ENCODE measurements at places on chromosomes 7 and 10.
A peak's percentile ranks its signal among the peaks of the same experiment; 100 is the strongest.

GRCh38 chr7:95213809-95214492 lies 110.4 kb downstream of the PON1 start:
- no peak for DNase-seq

DNA sequence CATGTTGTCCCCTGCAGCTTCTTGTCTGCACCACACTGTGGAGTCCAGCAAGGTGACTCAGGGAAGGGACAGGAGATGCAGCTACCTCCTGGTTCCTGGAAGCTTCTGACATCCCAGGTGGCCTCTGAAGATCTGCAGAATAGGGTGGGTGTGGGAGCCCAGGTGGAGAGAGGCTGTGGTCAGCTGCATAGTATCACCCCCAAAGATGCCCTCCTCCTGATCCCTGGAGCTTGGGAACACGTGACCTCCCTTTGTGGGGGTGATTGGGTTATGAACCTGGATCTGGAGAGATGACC lies 25.4 kb downstream of the CALML3 start:
- DNase-seq, result no peak

DNA sequence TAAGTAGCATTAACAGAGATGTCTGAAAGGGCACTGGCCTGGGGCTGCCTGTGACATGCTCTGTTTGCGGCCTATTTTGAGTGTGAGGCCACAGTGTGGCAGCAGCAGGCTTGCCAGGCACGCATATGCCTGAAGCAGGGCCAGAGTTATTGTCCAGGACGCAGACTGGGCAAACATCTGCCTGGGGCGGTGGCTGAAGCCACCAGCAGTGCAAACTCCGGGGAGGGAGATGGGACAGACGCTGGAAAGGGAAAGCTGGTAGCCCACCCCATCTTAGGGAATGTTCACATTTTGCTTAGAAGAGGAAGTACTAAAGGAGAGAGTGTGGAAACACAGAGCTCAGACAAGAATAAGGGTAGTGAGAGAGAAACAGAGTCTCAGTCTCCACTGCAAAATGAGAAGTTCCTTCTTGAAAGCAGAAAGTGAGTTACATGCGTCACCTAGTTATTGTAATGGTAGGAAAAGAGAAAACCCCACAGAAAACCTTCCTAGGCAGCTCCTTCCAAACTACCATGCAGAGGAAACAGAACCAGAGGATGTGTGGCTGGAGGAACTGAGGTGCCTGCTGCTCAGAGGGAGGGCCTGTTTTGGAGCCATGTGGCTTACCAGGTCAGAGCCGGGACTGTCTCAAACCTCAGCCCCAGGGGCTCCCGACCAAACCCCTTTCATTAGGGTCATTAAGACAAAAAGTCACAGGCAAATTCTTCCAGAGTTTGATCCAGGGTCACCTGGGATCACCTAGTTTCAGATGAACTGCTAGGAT lies 14.5 kb downstream of the AKR1B1 start:
- no peak for DNase-seq

- DNase-seq, result no peak
Observed at GRCh38 chr7:92242972-92243371, 2.7 kb downstream of the KRIT1 start.

DNA sequence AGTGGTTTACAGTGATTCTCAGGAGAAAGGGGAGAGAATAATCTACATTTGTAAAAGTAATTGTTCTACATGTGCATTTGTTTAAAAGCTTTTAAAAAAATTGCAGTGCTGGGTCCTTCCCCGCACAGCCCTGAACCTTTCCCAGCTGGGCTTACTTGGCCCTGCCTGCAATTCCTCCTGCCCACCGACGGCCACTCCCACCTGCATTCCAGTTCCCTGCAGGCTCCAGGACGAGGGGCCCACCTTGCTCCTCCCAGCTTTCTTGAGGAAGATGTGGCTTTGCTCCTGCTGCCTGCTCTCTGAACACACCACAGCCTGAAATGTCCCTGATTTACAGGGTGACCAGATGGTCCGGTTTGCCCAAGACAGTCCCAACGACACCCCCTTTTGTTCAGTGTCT lies 222.7 kb downstream of the PRPF18 start:
- DNase-seq, result no peak

- no peak for DNase-seq
Observed at GRCh38 chr10:50577010-50577409, 46.7 kb downstream of the SGMS1 start.

DNA sequence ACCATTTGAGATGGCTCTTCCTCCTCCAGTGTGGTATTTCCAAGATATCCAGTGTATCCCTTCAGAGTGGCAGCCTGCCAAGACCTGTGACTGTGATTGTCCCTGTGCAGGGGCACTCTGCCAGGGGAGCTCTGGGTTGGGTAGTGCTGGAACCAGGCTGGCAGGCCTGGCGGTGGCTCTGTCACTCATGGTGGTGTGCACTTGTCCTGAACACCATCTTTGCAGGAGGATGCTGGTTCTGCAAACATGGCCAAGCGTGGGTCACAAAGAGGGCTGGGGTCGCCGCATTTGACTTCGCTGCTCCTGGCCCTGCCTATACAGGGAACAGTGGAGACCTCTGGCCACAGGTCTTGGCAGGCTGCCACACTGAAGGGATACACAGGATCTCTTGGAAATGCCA lies 205.2 kb downstream of the PRPF18 start:
- DNase-seq, result no peak

DNA sequence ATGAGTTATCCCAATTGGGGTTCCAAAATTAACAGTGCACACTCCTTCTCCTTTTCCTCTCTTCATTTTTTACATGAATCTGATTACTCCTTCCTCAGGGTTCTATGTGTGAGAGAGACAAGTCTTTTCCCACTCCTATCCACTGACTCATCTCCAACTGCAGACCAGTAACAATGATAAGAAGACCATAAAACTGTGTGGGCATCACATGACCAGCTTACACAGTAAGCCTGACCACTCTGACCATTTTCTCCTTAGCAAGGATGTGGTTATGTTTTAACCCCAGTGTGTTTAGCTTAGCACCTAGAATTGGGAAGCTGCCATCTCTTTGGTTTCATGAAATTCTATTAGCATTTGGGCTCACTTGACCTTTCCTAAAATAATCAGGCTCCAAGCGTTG lies 145.0 kb upstream of the CALCR start:
- DNase-seq, result peak; percentile 15

- DNase-seq, result peak; percentile 87
Observed at GRCh38 chr7:130901209-130901783, 167.3 kb upstream of the KLF14 start.

All from HFFc6 (cell line).